ENCODE measurements at places on chromosomes 2 and 18.

DNA sequence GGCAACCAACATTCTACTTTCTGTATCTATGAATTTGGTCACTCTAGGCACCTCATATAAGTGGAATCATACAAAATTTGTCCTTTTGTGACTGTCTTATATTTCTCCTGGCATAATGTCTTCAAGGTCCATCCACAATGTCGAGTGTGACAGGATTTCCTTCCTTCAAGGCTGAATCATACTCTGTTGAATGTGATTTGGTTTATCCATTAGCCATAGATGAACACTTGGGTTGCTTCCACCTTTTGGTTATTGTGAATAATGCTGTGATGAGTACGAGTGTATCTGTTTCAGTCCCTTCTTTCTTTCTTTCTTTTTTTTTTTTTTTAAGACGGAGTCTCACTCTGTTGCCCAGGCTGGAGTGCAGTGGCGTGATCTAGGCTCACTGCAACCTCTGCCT lies 311.3 kb downstream of the TGIF1 start:
- DNase-seq: no peak

GRCh38 chr2:217588266-217588665 lies 414.5 kb downstream of the TNS1 start:
- DNase-seq: no peak

DNA sequence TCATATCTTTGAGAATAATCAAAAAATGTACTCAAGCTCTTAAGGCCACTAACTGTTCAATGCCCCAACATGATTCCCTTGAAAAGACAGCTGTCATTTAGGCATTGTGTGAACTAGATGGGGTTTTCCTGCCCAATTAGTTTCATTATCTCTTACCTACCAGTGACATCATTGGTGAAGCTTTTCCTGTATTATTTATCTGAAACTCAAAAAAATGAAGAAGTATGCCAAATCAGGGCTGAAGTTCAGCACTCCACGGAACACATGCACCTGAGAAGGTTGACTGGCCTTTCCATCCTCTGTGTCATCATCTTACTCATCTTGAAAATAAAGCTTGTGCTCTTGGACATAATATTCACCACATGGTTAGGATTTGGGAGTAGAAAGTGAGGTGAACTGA lies 126.4 kb downstream of the TXNL1 start:
- no peak for DNase-seq

DNA sequence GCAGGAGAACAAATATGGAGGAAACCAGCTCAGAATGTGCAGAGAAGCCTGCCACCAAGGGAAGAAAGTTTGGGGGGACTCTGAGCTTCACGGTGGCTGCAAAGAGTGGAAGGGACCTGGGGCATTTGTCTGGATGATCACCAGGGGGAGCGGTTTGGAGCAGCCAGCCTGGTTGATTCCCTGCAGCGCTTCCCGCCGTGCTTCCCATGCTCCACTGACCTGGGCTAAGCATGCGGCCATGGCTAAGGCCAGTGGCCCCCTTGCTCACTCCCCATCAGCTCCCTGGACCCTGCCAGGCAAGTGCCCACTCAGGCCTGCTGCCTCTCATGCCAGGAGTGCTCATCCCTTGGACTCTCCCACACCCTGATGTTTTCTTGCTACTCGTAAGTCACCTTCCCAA lies 27.0 kb downstream of the NTSR2 start:
- no peak for DNase-seq

GRCh38 chr2:98917031-98917471 lies 19.0 kb downstream of the CRACDL start:
- no peak for DNase-seq

- no peak for DNase-seq
These were observed 171.6 kb downstream of the MBD2 start for GRCh38 chr18:54052732-54053429.

DNA sequence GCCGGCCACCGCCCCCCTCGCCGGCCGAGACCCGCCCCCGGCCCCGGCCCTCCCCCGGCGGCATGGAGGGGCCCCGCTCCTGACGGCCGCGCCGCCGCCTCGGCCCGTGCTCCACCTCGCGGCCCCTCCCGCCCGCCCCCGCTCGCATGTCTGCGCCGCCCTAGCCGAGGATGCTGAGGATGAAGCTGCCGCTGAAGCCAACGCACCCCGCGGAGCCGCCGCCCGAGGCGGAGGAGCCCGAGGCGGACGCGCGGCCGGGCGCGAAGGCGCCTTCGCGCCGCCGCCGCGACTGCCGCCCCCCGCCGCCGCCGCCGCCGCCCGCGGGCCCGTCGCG lies 397 bp downstream of the ZCCHC2 start:
- DNase-seq: peak; percentile 97

DNA sequence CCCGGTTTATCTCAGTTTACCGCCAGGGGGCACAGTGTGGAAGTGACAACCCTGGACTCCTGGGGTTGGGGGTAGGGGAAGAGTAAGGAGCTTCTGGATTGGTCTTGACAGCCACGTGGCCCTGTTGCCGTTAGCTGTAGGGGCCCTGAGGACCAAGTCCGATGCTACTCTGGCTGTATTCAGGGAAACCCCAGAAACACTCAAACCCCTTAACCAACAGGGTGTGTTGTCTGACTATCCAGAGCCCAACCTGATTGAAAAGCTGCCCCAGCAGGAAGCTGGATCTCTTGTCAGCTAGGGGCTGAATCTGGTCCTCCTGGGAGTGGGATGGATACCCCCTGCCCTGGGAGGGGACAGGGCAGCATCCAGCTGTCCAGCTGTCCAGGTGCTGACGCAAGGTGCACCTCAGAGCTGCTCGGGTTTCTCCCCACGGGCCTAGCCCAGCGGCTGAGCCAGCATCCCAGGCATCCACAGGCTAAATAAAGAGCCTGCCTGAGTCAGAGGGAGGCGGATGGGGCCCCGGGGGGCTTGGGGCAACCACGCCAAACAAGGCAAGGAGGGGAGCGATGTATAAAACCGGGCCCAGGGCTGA lies 3.1 kb upstream of the GMPPA start:
- peak; percentile 92 for DNase-seq

DNA sequence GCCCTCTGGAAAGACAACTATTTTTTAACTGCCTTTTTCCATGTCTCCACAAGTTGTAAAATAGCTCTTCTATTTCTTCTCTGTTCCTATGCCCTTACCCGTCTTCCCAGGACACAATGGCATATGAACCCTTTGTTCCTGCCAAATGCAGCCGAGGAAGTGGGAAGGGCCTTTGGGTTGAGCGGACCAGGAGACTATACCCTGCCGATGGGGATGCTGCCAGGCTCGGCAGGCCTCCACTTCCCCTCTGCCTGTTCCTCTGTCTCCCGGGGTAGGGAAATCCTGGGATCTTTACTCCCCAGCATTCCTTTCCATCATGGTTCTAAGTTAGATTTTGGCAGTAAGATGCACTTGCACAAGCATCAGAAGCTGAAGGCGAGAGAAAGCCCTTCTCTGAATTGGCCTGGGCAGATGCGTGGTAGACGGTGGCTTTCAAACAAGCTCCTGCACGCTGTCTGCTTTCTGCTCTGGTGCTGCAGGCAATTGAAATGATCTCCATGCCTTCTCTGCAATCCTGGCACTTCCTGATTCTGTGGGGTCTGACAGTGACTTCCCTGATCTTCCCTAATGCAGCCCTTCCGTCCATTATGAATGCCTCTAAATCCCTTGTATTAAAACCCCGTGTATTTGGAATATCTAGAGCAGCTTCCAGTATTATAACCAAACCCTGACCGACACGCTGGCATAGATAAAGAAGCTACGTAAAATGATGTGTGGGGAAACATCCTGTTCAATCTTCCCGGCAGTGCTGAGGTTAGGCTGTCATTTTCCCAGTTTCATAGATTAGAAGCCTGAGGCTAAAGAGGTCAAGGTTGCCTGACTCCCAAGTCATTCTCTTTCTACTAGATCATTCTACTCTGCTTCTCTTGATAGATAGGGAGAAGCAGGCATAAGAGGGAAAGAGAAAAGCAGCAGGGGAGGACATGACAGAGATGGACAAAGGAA lies 69.8 kb downstream of the MCFD2 start:
- DNase-seq: no peak

GRCh38 chr2:186835628-186836027 lies 13.3 kb downstream of the ZSWIM2 start:
- DNase-seq: no peak

GRCh38 chr18:23851470-23852002 lies 162.3 kb downstream of the LAMA3 start:
- DNase-seq: no peak

DNA sequence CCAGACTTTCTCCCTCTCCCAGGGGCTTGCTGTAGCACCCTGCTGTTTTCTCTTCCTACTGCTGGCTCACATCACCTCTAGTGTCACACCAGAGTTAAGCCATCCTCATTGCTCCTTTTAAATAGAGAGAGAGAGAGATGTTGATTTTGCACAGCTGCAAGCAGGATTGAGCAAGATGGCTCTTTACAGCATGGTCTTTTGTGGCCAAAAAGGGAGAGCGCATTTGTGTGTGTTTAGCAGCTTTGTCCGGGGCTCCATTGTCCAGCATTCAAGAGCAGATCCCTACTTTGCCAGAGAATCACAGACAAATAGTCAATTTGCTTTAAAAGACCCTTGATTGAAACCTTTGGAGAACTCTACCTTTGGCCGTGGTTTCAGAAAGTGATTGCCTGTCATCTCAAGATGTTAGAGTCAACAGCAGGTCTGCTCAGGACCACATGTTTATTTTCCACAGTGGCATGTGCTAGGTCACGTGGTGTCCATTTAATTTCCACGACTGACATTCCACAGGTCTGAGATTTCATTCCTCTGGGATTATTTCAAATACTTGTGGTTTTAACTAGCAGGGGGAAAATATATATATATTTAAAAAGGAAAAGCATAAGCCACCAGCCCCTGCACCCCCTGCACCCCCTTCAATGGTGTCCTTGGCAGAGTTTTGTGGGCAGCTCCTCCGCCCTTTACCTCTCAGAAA lies 359.9 kb upstream of the SLC14A2 start:
- DNase-seq: no peak

GRCh38 chr2:173238385-173238784 lies 116.3 kb upstream of the CDCA7 start:
- no peak for DNase-seq

GRCh38 chr2:157150747-157151146 lies 106.8 kb upstream of the GALNT5 start:
- DNase-seq: no peak

GRCh38 chr2:53058526-53058925 lies 709.1 kb upstream of the CHAC2 start:
- DNase-seq: no peak

DNA sequence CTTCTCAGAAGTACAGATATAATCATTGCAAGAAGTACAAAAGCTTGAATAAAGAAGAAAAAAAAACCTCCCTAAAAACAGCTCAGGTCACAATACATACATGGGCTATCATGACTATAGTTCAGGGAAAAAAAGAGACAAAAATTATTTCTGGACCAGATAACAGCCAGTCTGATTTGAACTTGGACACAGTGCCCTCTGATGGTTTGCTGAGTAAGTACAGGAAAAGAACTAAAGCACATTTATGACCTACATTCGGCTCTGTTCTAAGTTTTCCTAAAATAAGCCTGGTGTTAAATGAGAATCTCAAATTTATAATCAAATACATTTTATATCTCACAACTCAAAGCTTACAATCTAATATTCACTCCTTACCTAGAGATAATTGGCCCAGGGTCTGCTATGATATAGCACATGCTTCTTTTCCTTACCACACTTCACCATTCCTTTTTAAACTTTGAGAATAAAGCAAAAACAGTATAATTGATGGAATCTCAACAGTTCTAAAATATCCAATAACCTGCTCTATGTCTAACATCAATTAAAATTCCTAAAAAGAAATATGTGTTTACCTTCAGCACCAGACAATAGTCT lies 81.1 kb downstream of the RAPH1 start:
- no peak for DNase-seq

- no peak for DNase-seq
These were observed 72.5 kb downstream of the GALR1 start for GRCh38 chr18:77321823-77322805.

- DNase-seq: no peak
These were observed 68.0 kb downstream of the TBR1 start for GRCh38 chr2:161484061-161484460.

GRCh38 chr2:44296653-44297052 lies 21.4 kb downstream of the SLC3A1 start:
- no peak for DNase-seq

DNA sequence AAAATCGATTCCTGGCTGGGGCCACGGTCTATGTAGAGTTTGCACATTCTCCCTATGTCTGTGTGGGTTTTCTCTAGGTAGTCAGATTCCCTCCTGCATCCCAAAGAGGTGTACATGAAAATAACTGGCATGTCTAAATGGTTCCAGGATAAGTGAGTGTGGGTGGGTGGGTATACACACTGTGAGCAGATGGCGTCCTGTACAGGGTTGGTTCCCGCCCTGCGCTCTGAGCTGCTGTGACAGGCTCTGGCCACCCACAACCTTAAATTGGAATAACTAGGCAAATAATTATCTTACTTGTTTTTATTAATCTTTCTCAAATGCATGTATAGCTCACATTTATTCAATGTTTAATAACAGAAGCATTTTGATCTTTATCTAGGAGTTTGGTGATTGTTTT lies 16.3 kb downstream of the THOC1 start:
- no peak for DNase-seq

DNA sequence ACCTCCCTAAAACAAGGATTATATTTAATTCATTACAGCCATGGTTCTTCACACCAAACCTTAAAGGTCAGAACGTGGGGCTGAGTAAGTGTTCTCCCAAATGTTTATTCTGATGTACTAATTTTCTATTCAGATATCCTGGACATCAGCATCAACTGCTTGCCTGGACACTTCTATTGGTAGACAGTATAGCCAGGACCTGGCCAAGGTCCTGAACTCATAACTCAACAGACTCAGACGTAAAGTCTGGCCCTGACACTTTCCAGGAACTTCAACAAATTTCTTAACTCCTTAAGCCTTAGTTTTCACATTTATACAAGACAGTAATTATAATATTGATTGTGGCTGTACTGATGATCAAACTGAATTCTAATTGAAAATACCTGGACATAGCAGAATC lies 89.1 kb downstream of the AKAIN1 start:
- DNase-seq: no peak

- no peak for DNase-seq
These were observed 61.8 kb downstream of the CAB39 start for GRCh38 chr2:230774348-230774951.

DNA sequence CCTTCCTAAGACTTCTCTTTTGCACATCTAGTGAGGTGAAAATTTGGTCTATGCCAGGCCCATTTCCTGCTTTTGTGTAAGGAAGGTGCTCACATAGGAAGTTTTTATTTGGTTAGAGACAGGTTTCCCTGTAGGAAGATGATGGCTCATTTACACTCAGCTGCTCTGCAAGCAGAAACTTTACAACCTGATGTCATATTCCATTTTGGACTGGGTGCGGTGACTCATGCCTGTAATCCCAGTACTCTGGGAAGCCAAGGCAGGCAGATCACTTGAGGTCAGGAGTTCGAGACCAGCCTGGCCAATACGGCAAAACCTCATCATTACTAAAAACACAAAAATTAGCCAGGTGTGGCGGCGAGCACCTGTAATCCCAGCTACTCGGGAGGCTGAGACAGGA lies 35.8 kb downstream of the CASP10 start:
- DNase-seq: no peak

GRCh38 chr18:31046916-31047315 lies 4.4 kb upstream of the DSC3 start:
- no peak for DNase-seq

GRCh38 chr18:59820663-59821062 lies 79.1 kb upstream of the PMAIP1 start:
- DNase-seq: no peak
